ENCODE measurements at places on chromosomes 2 and 18.

DNA sequence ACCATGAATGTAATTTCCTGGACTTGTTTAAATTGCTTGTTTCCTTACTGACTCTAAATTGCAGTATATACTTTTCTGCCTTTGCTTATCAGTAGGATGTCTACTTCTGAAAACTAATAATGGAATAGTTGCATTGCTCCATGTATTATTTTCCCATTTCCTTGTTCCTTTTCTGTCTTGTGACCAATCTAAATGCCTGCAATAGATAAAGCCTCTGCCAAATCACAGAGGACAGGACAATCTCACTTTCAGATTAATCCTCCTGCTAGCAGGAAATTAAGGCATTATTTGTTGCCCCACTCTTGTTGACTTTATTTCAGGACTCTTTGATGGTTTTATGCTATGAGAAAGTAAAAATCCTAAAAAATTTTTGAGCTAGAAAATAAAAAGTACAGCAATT is 4.7 kb upstream of the ESCO1 start:
- DNase-seq: no peak

DNA sequence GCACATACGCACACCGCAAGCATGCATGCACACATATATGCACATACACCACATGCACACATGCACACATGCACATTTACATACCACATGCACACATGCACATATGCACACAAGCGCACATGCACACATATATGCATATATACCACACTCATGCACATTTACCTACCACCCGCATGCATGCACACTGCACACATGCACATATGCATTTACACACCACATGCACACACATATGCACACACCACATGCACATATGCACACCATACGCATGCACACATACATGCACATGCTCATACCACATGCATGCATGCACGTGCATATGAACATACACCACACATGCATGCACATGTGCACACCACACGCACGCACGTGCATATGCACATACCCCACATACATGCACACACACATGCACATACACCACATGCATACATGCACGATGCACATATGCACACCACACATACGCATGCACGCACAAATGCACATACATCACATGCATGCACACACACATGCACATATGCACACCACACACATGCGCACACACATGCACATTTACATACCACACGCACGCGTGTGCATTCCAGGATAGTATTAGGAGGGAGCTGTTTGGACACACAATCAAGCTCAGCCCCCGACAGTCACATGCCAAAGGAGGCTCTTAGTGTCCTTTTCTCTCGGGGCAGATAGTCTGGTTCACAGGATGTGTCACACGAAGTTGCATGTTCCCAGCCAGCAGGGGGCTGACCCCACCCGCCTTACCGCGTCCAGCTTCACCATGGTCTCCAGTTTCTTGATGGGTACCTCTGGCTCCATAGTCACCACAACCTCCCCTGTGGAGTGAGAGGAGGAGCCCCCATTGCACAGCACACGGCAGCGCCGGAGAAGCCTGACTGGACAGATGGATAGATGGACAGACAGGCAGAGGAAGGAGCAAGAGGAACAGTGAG is 5.9 kb downstream of the OTOF start:
- DNase-seq: no peak

GRCh38 chr2:191713837-191714236 is 35.9 kb downstream of the NABP1 start:
- no peak for DNase-seq

DNA sequence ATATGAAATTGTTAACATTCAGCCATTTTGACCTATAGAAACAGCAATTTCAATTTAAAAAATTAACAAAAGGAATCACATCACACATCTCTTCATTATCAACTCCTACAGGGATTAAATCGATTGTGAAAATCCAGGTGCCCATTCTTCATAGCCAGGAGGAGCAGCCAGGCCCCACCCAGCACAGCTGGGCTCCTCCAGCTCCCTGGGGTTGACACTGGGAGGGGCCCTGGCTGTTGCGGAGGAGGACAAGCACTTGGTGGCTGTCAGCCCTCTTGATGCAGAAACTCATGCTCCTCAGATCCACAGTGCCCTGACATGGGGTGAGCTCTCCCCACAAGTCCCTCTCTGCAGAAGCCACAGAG is 99.8 kb downstream of the FAM210A start:
- no peak for DNase-seq

- no peak for DNase-seq
Measured at GRCh38 chr2:2280483-2280882, 50.6 kb downstream of the MYT1L start.

GRCh38 chr2:53314718-53315117 is 452.9 kb upstream of the CHAC2 start:
- DNase-seq: no peak

DNA sequence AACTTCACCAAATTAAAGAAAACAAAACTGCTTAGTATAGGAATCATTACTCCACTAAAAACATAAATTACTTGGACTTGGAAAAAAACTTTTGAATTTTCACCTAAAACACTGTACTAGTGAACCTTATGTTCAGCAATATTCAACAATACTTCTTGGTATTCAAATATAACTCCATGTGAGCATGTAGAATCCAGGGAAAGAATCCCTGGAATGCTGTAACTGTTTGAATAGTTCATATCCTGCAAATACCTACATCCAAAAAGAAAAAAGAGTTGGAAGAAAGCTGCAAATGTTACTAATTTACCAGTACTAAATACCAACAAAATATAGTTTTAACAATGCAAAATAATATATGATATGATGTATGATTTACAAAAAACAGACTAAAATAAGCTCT is 65.4 kb downstream of the IKZF2 start:
- DNase-seq: no peak

All from cortex of kidney (tissue), 1 donor.